Activated T-helper 9 cell treated with anti-CD3 and anti-CD28 coated beads, Interleukin-2, amount 50 U/mL, for 16 hours (primary cell): ENCODE measurements at places on chromosomes 1 and 21.
A peak's percentile ranks its signal among the peaks of the same experiment; 100 is the strongest.

DNA sequence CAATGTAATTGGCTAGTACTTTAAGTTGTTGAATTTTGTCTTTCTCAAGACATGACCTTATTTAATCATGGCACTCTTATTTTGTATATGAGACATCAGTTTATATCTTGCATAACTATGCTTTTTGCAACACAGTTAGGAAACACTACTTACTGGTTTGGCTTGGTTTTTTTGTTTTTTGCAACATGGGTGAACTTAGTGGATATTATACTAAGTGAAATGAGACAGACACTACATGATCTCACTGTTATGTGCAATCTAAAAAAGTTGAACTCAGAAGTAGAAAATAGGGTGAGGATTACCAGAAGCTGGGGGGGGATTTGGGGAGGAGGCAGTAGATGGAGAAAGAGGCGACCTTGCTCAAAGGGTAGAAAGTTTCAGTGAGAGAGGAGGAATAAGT lies 132.1 kb downstream of the PLA2G4A start:
- DNase-seq, result no peak

GRCh38 chr1:86704972-86705664 lies 742 bp downstream of the SH3GLB1 start:
- DNase-seq, result no peak

DNA sequence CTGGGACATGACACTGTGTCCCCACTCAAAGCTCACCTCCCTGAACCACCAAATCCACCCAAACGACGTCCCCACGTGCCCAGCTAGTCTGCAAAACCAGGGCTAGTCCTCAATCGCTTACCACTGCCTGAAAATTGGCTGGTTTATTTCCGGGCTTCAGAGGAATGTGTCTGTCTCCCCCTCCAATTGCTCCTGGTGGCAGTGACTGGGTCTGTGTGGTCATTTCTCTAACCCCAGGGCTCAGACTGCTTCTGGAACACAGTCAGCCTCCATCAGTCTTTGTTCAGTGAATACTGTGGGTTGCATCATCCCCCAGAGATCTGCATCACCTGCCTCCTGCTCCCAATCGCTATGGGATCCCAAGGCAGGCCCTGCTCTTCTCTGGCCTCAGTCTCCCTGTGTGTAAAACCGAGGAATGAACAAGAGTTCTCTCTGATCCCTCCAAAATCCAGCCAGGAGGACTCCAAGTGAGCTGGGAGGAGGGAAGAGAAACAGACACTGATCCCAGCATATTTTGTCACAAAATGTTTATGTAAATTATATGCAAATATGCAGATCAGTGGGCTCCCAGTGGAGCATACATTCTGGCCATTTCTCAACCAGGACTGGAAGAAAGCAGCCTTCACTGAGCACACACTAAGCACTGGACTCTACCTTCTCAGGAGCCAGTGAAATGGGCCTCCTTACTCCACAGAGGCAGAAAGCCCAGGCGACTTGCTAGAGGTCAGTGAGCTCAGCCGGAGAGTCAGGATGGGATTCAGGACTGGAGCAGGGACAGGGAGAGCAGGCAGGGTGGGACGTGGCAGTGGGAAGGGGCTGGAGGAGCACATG lies 20.9 kb downstream of the SDC3 start:
- no peak for DNase-seq

DNA sequence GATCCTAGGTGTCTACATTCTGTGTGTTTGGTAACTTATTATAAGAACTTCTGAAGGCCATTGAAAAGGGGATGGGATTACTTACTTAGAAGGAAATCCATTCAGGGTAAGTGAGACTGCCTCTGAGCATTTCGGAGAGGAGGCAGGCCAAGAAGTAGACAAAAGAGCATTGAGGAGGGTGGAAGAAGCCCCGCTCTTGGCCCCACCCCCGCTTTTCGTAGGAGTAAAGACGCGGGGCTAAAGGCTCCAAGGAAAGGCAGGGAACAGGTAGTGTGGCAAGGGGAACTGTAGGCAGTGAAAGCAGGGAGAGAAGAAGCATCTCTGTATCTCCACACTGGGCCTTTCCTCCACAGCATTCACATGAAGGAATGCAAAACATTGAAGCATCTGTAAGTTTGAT lies 51.8 kb upstream of the GRIK1 start:
- DNase-seq, result no peak

- no peak for DNase-seq
These were observed 3.2 kb downstream of the NRDC start for GRCh38 chr1:51875291-51875772.

- peak; percentile 62 for DNase-seq
These were observed 11.1 kb downstream of the ADPRS start for GRCh38 chr1:36099681-36100341.

DNA sequence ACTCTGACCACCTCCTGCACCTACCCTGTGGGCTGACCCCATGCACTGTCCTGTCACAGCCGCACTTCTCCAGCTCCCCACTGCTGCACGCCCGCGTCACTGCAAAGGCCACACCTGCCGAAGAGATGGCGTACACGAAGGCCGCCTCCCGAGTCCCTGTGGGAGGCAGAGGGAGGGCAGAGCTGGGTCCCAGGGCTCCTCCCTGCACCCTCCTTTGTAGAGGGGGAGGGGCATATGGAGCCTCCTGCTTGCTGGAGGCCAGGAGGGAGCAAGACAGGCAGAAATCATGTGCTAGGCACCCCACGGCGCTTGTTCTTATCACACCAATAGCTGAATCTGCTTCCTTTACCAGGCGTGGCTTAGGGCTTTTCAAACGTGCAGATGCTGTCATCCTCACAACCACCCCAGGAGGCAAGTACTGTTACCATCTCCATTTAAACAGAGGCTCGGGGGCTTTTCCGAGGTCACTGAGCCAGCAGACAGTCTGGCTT lies 21.4 kb downstream of the WNT4 start:
- DNase-seq, result no peak
